Right ventricle myocardium superior (tissue), 1 donor: ENCODE measurements at places on chromosomes 5 and 9. TPM values are rescaled to one million over a fixed set of nuclear protein-coding genes. Genes with fewer than 3 reads are reported as not detected.

GRCh38 chr5:149959406-149960236, 937 bp upstream of the SLC26A2 start:
- no peak for DNase-seq

Gene TOR4A
- 16.6 TPM for total RNA-seq

GRCh38 chr5:37604290-37604689, 225.2 kb downstream of the WDR70 start:
- no peak for DNase-seq

- no peak for DNase-seq
Measured at GRCh38 chr9:121596515-121596914, 54.9 kb upstream of the DAB2IP start.

DNA sequence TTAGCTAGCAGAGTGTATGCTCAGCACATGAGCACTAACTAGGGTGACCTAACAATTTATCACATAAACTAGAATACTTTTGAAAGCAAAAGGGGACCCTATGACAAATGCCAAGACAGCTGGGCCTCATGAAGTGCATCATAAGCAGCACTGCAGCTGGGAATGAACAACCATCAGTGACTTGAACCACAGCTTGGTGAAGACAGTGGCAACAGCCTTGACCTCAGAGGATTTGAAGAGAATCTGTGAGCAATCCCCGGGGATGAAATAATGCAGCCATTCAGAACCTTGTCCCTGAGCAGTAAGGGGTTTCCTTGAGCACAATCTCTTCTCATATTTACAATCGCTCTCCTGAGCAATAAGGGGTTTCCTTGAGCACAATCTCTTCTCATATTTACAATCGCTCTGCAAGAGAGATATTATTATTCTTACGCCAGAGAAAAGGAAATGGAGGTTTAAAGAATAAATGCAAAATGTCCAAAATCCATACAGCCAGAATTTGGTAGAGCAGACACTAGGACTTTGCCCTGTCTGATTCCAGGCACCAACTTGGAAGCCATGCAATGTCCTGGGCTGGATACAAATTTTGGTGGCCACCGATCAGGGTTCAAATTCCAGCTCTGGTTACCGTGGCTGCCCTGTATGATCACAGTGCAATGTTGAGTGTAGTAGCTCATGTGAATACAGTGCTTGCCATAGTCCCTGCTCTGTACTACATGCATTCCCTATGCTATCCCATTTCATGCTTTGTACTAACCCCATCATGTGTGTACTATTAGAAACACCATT, 846 bp upstream of the NSG2 start:
- no peak for DNase-seq

DNA sequence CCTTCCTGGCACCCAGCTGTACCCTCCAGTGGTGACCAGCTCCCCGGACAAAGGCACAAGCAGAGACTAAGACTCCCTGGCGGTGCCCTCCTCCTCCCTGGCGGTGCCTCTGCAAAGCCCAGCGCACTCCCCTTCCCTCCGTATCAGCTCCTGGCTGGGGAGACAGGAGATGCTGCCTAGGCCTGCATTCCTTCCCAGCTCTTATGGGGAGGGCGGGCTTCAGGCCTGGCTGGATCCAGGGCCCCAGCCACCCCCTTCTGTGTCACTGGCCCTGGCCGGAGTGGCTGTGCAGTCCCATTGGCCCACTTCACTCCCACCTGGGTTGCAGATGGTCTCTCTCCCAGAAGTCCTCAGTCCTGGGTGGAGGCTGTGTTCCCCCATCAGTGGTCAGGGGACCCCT, 6.4 kb downstream of the LCN12 start:
- no peak for DNase-seq

- DNase-seq, result no peak
Measured at GRCh38 chr5:100855295-100855694, 47.8 kb downstream of the ST8SIA4 start.

DNA sequence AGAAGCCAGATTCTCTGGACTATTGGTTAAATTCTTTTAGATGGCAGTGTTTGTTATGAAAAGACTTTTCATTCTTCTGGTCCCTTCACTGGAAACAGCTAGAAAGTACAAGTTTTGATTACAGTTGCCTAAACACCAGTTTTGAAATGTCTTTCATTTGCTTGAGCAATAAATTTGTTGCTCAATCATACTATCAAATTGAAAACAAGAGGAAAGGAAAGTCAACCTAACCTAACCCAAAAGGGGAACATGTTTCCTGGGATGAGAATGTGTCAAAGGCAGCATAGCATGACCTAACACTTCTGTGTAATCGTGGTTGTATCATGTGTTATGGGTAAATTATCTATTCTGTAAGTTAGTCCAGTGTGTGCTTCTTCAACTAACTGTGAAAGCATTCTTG, 213.2 kb downstream of the TMC1 start:
- DNase-seq, result no peak

DNA sequence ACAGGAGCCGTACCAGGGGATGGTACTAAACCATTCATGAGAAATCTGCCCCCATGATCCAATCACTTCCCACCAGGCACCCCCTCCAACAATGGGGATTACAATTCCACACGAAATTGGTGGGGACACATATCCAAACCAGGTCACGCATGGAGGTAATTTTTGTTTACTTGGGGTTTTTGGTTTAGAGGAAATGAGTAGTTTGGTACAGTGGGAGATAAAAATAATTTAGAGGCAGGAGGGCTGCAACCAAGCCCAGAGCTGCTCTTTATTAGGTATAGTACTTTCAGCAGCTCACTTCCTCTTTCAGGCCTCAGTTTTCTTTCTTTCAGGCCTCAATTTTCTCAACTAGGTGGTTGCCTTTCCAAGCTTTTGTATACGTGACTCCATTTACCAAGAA, 23.2 kb downstream of the PRUNE2 start:
- no peak for DNase-seq
